ENCODE measurements at places on chromosomes 5 and 9. TPM values are rescaled to one million over a fixed set of nuclear protein-coding genes. Genes with fewer than 3 reads are reported as not detected.

DNA sequence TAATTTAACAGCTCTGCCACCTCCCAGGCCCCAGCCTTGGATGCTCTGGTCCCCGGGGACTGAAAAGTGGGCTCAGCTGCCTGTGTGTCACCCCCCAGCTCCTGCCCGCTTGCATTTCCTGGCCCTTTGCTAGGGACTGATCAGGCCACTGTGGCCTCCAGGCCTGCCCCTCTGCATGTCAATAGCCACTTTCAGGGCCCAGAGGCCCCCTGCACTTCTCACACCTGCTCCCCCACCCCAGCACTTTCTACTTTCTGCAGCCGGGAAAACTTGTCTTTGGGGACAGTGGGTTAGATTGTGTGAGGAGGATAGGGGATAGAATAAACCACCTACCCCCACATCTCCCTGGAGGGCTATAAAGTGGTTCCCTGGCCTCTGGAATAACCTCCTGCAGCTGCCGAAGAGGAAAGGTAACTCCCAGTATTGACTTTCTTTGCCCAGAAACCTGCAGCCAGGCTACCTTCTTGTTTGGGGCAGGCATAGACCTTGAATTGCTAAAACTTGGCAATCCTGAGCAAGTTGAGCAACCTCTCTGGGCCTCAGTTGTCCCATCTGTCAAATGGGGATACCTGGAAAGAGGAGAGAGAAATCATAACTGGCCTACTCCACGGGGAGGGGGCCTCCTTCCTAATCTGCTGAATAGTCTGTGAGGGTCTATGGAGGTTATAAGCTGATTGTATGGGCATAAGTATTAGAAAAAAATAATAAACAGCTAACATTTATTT is 7.8 kb downstream of the AIF1L start:
- no peak overlapping the region for H3K27ac ChIP-seq
- H3K36me3 ChIP-seq = no peaks in the 10 kb centered on the region
- DNase-seq = no peak
- no peak overlapping the region for H3K4me3 ChIP-seq
- H3K27me3 ChIP-seq = no peaks in the 10 kb centered on the region
- no peaks in the 10 kb centered on the region for H3K4me1 ChIP-seq

The WDR70 gene
- 28.1 TPM for total RNA-seq

DNA sequence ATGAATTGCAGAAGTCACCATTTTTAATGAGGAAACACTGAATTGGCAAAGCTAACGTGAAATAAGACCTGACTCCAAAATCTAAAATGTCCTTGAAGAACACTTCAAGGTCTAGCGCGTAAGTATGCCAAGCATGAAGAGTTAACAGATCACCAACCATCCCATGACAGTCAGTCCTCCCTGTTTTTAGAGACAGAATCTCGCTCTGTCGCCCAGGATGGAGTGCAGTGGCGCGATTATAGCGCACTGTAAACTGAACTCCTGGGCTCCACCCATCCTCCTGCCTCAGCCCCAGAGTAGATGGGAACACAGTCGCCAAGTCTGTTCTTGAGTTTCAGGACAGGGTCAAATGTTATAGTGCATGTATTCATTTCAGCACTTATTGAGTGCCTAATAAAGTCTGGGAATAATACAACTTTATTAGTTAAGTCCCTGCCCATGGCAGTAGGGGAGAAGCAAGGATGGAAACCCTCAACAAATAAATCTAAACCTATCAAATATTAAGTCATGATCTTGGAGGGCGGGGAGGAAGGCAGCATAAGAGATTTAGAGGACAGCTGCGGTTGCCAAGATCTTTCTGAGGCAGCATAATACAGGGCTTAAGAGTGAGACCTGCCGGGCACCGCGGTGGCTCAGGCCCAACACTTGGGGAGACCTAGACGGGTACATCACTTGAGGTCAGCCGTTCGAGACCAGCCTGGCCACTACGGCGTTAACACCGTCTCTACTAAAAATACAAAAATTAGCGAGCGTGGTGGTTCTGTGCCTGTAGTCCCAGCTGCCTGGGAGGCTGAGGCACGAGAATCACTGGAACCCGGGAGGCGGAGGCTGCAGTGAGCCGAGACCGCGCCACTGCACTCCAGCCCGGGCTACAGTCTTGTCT is 1.1 kb downstream of the ATPSCKMT start:
- H3K27me3 ChIP-seq = no peaks in the 10 kb centered on the region
- peaks cover 41% of the 10 kb centered on the region for H3K4me1 ChIP-seq
- H3K27ac ChIP-seq = peak overlapping the region; percentile 96

- H3K27ac ChIP-seq = no peak overlapping the region
- H3K4me1 ChIP-seq = no peaks in the 10 kb centered on the region
- no peak overlapping the region for H3K4me3 ChIP-seq
- H3K27me3 ChIP-seq = no peaks in the 10 kb centered on the region
- H3K36me3 ChIP-seq = no peaks in the 10 kb centered on the region
- no peak for DNase-seq
Observed at GRCh38 chr9:35029241-35029640, 39.7 kb downstream of the DNAJB5 start.

The CYFIP2 gene
- total RNA-seq = 134 TPM

Measured in transverse colon (tissue), 4 donors.